ENCODE measurements at places on chromosomes 1 and 21. TPM values are rescaled to one million over a fixed set of nuclear protein-coding genes. Genes with fewer than 3 reads are reported as not detected.

Gene PTGFR
- total RNA-seq: 1.8 TPM

Gene DLGAP3
- total RNA-seq: 0.19 TPM

Gene MATN1
- not detected for total RNA-seq

Gene PSMB4
- total RNA-seq: 190 TPM

Gene GSTM1
- total RNA-seq: 60.4 TPM

Gene KRTAP19-1
- not detected for total RNA-seq

Gene CELA2A
- not detected for total RNA-seq

Gene PCSK9
- total RNA-seq: 0.38 TPM

Gene LCA5L
- 0.81 TPM for total RNA-seq

Gene SFN
- 903 TPM for total RNA-seq

Gene CLDN17
- not detected for total RNA-seq

Gene ZNF691
- total RNA-seq: 7.6 TPM

Gene NPHS2
- total RNA-seq: not detected

Gene SLFNL1
- not detected for total RNA-seq

Gene PTCH2
- 0.54 TPM for total RNA-seq

Gene OR2T29
- 0.49 TPM for total RNA-seq

Gene ZNF593OS
- not detected for total RNA-seq

Gene VCAM1
- 0.34 TPM for total RNA-seq

Gene GUCA2B
- 2.8 TPM for total RNA-seq

Gene LEFTY2
- total RNA-seq: not detected

Gene TDRD10
- total RNA-seq: 0.83 TPM

Gene RRP15
- total RNA-seq: 2.6 TPM

Gene GPR37L1
- not detected for total RNA-seq

Gene CENPL
- total RNA-seq: 2.7 TPM

Gene NES
- 5.4 TPM for total RNA-seq

Gene DNASE2B
- total RNA-seq: 0.29 TPM

Gene CFAP74
- not detected for total RNA-seq

Gene DENND1B
- 5.5 TPM for total RNA-seq

Gene CHI3L1
- total RNA-seq: 133 TPM

Gene CA14
- total RNA-seq: 0.37 TPM

Gene LCE2C
- 1,224 TPM for total RNA-seq

Gene TRIM67
- total RNA-seq: 0.03 TPM

Gene GON4L
- 43.9 TPM for total RNA-seq

Gene MOV10
- 46.2 TPM for total RNA-seq

Gene TMPRSS2
- 5.1 TPM for total RNA-seq

Gene S100A1
- total RNA-seq: 33.5 TPM

Gene IGSF8
- 59.9 TPM for total RNA-seq

Gene ANGEL2
- 53.3 TPM for total RNA-seq

Gene ERRFI1
- 566 TPM for total RNA-seq

Gene CFHR2
- total RNA-seq: not detected

Gene DMRTA2
- not detected for total RNA-seq

Gene POLR3C
- total RNA-seq: 28.7 TPM

Gene KCNJ9
- 0.12 TPM for total RNA-seq

Gene CFAP45
- total RNA-seq: 3.0 TPM

Gene FCRL2
- total RNA-seq: not detected

Gene FNDC5
- not detected for total RNA-seq

Gene L1TD1
- 0.04 TPM for total RNA-seq

Gene POU3F1
- total RNA-seq: 38.2 TPM

Gene HORMAD1
- total RNA-seq: 7.7 TPM

Gene TMEM82
- total RNA-seq: not detected

Gene PHGDH
- 58.3 TPM for total RNA-seq

All from lower leg skin (tissue), 4 donors.